ENCODE measurements at places on chromosomes 6 and 20.

DNA sequence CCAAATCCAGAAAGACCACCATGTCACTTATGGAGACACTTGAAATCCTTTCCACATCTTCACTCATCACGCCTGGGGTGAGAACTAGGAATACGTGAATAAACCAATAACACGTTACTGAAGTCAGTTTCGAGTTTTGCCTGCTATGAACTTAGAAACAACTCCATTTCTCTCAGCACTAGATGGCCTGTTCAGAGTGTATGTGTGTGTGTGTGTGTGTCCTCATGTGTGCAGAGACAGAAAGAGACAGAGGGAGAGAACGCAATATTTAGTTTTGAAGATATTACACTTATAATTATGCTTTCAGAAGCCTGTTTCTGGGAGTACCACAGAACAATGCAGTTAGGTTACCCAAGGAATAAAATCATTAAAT is 81.2 kb upstream of the CCN6 start:
- no peak for DNase-seq

GRCh38 chr6:31441365-31442267 is 38.2 kb downstream of the MICA start:
- peak; percentile 74 for DNase-seq

- DNase-seq = no peak
Observed at GRCh38 chr20:42276718-42277602, 658.8 kb upstream of the CHD6 start.

DNA sequence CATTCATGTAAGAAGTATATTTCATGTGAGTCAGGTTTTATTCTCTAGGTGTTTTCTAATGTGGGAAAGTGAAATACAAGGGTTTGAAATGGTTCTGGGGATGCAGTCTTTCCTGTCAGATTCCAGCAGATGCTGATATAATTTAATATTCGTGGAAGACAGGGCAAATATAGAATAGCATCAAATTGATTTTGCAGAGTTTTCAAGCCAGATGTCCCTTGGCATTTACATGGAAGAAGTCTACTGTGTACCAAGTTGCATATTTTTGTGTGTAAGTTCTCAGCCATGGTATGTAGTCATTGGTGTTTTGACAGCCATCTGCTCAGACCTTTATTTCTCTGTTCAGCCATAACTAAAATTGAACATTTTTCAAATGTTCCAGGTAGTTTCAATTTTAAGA is 143.7 kb downstream of the LAMA2 start:
- no peak for DNase-seq

GRCh38 chr20:50346374-50347283 is 156.0 kb downstream of the CEBPB start:
- DNase-seq = peak; percentile 79

DNA sequence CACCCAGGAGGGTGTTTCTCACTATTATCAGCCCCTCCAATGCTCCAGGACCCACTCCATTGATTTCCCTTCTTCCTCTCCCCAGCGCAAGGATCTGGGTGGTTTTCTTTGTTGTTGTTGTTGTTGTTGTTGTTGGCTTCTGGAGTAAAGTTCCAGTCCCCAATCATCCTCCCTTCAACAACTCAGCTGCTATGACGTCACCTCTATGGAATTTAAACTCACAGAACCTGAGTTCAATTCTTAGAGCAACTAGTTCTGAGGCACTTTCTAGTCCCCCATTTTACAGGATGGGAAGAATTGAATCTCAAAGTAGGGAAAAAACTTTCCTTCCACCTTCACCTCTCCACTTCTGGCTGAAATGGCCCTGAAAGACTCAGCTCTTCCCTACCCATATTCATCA is 9.7 kb upstream of the WFDC8 start:
- no peak for DNase-seq

- no peak for DNase-seq
Observed at GRCh38 chr6:79180052-79180451, 54.4 kb downstream of the HMGN3 start.

DNA sequence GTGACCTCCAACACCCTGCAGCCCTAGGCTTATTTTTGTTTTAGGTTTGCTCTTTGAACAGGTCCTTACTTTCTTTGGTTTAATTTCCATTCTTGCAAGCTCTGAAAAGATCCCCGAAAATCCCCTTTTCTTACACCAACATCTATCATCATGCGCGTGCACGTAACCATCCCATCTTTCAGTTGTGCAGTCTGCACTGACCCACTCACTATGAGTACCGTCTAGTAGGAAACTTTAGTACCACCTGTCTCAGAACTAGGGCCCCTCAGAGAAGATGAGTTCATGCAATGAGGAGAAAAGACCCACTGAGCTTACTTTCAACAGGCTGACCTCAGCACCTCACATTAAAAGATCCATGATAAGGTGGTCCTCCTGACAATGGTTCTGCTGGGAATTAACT is 120.6 kb upstream of the AGPAT4 start:
- DNase-seq = no peak

DNA sequence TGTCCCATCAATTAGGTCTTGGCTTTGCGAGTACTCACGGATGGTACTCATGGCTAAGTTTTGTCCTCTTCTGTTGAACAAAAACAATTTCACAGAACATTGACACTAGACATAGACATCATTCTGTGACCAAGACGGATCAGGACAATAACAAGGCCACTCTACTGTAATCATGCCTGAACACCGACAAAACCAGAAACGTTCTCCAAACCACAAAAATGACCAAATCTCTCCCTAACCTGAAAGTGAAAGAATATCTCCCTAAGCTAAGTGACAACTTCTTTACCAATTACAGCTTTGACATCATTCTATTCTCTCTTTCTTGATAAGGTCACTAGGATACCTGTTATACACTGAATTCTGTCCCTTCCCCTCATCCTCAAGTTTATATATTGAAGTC is 40.0 kb upstream of the SLC2A12 start:
- no peak for DNase-seq

DNA sequence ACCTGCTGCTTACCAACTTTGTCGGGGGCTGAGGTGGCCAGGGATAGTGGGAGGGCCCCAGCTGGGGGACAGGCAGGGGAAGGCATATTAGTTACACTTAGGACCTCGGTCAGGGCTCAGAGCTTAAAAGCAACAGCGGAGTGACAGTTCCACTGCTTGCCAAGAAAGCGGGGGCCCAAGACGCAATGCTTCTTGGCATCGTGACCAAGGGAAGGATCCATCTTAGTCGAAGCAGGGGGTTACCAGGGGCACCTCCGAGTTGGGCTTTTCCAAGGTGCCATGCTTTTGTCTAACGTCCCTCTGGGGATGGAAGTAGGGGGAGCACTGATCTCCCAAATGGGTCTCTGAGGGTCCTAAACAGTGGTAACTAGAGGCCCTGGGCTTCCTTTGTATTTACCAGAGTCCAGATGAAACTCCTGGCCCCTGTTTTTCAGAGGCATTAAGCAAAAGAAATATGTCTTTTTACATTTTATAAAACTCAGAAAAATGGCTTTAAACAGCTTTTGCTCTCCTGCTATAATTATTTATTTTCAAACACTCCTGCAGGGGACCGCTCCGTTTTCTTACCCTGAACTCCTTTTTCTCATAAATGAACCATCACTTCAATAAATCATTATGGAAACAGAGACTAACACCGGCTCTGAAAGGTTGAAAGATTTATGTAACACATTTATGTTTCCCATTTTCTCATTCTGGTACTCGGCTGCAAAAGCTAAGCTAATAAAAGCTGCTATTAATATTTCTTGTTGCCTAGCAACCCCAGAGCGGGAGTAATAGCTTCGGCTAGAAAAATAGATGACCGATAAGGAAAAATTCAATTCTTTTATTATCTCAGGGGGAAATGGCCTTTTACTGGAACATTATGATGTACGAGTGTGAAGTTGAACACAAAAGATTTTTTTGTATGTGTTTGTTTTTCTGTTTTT is 100.4 kb downstream of the TOX2 start:
- DNase-seq = no peak

DNA sequence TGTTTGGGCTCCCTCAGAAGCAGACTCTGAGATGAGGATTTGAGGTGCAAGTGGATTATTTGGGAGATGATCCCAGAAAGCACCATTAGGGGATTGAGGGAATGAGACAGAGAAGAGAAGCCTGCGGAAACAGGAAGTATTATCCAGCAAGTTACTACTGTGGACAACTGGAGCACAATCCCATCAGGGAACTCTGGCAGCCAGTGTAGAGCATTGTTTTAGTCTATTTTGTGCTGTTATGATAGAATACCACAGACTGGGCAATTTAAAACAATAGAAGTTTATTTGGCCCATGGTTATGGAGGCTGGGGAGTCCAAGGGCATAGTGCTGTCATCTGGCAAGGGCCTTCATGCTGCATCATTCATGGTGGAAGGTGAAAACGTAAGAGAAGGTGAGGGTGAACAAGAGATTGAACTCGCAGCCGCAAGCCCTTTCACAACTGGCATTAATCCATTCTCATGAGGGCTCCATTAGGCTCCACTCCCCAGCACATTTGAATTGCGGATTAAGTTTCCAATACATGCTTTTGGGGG is 43.5 kb upstream of the SLC9A8 start:
- DNase-seq = no peak

- DNase-seq = no peak
Observed at GRCh38 chr20:63043348-63044203, 36.8 kb upstream of the BHLHE23 start.

- no peak for DNase-seq
Observed at GRCh38 chr6:17938901-17939300, 48.5 kb downstream of the KIF13A start.

Measured in ovary (tissue), 10 donors.